ENCODE measurements at places on chromosomes 6 and 20.

DNA sequence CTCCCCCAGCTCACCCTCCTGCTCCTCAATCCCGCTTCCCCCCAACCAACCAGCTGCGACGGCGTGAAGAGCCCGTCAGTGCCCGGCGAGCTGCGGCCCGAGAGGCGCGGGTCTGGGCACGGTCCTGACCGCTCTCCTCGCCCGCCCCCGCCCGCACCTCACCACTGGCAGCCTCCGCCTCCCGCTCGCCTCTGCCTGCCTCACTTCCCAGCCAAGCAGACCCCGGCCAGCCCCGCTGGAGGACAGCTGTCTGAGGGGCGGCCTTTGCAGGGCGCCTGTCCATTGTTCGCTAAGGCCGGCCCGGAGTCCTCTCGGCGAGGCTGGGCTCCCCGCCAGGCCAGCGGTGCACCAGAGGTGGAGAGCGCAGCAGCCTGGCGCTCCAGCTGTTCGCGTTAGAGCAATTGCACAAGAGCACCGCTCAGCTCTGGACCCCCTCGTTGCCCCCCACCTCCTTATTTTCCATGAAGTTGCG, 1.3 kb downstream of the SOBP start:
- DNase-seq = peak; percentile 78

GRCh38 chr6:97697456-97697855, 414.4 kb upstream of the MMS22L start:
- DNase-seq = no peak

- no peak for DNase-seq
Observed at GRCh38 chr20:21323640-21324039, 20.5 kb downstream of the XRN2 start.

GRCh38 chr6:29762781-29763214, 39.6 kb downstream of the HLA-F start:
- DNase-seq = no peak

GRCh38 chr6:56535626-56536025, 107.1 kb downstream of the DST start:
- no peak for DNase-seq

- DNase-seq = no peak
Observed at GRCh38 chr20:50043573-50044352, 61.0 kb downstream of the SNAI1 start.

Measured in right atrium auricular region (tissue), 2 donors.